NCI-H1930 (cell line): ENCODE measurements at places on chromosomes 1 and 21.

DNA sequence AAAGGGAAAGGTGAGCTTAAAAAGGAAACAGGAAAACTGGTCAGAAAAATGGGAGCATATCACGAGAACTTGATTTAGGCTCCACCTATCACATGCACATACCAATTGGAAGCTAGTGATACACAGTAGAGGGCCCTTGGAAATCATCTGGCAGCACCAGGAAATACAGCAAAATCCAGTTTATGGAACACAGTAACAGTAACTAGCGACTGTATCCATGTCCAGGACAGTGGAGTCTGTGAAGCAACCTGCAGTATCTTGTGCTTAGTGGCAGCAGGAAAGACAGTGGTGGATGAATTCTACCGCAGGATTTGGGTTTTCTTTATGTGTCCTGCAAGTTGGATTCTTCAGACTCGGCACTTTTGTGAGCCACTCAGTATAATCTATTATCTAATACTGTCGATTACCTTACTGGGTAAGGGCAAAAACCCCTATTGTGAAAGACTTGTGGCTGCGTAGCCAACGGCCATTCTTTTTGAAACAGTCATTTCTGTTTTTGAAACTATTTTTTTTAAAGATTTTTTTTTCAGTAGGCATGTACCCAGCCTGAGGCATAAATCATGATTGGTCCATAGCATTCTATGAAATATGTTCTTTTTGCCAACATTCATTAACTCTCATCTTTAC is 1.6 kb upstream of the KDM4A start:
- DNase-seq = no peak

- DNase-seq = no peak
These were observed 104.4 kb upstream of the KCNK1 start for GRCh38 chr1:233509526-233509925.

DNA sequence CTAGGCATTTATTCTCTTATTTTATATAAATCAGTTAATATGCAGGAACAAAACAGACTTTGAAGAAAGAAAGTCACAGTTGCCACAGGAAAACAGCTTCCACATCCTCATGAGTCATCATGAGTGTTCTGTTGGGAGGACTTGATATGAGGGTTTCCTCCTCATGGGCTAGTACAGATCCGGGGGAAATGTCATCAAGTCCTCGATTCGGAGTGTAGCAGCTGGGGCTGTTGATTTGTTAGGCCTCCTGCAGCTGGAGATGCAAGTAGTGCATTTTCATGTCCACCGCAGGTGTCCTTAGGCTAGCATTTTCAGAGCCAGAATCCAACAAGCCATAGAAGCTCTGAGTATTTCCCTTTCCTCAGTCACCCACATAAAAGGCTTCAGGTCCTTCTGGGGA is 36.7 kb downstream of the ADAM30 start:
- DNase-seq = no peak

- DNase-seq = no peak
These were observed at the start of gene CD244 for GRCh38 chr1:160862203-160863060. TSS of gene CD244 (minus strand) at chr1:160862887. CDS start at chr1:160862677, 210 bp downstream.

DNA sequence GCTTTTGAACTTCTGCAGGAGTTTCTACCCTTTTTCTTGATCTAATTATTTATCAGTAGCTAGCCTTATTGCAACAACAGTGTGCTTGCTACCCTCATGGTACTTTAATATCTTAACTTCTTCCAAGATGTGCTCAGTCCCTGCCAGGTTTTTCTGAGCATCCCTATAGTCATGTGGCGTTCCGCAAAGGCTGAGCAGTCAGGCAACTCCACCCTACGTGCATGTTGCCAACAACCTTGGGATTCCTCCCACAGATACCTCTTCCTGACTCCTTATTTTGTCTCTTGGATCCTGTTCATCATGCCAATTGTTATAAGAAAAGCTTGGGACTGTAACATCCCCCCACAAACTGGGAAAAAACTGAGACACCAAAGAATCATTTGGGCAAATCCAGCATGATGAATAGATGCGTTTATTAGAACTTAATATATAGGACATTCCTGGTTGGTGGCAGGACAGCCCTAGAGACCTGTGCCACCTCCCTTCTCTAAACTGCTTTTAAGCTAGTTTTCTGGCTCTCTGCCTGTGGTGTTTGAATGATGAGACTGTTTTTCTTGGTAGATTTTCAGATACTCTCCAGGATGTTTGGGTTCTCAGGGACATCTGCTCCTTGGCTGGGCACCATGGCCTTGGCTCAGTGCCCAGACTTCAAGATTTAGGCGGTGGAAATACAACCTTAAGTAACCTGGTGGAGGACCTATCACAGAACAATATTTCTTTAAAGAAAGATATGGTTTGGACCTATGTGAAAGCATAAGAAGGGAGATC is 27.1 kb upstream of the KCTD3 start:
- no peak for DNase-seq

GRCh38 chr1:117171900-117172511 is 38.7 kb downstream of the VTCN1 start:
- DNase-seq = no peak

GRCh38 chr1:174964261-174964971 is 35.3 kb upstream of the CACYBP start:
- DNase-seq = no peak
